Left cardiac atrium (tissue), 4 donors: ENCODE measurements at places on chromosomes 1 and 21.

- DNase-seq, result no peak
Observed at GRCh38 chr1:41239988-41240610, 2.0 kb downstream of the SCMH1 start.

DNA sequence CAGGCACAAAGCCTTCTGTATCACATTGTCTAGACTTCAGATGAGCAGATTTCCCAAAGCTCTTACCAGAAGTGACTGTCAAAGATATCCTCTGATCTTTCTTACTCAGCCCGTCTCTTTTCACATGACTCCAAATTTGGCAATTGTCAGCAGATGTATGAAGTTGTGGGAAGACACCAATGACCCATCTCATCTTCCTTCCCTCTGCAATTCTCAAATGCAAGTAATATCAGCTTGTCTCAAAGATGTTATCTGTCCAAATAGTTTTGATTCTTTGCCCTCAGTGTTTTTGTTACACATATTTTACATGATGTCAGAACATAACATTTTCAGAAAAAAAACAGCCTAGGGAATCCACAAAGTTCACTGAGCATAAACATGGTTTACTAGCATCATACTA lies 45.1 kb upstream of the RGS2 start:
- no peak for DNase-seq

DNA sequence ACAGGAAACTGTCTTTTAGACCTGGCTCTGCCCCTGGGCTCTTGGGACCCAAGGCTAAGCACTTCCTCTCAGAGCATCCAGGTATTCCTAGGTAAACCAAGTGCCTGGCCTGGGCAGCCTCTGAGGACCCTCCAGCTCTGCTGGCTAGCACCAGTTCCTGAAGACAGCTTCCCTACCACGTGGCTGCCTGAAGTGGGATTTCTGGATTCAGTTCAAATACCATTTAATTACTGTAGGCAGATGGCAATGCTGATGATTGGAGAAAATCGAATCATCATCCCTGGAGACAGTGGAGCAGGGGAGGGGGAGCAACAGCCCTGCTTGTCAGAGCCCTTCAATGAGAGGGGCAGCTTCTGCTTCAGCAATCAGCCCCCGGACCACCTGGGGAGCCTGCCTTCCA lies 11.9 kb downstream of the KIF21B start:
- DNase-seq, result no peak

DNA sequence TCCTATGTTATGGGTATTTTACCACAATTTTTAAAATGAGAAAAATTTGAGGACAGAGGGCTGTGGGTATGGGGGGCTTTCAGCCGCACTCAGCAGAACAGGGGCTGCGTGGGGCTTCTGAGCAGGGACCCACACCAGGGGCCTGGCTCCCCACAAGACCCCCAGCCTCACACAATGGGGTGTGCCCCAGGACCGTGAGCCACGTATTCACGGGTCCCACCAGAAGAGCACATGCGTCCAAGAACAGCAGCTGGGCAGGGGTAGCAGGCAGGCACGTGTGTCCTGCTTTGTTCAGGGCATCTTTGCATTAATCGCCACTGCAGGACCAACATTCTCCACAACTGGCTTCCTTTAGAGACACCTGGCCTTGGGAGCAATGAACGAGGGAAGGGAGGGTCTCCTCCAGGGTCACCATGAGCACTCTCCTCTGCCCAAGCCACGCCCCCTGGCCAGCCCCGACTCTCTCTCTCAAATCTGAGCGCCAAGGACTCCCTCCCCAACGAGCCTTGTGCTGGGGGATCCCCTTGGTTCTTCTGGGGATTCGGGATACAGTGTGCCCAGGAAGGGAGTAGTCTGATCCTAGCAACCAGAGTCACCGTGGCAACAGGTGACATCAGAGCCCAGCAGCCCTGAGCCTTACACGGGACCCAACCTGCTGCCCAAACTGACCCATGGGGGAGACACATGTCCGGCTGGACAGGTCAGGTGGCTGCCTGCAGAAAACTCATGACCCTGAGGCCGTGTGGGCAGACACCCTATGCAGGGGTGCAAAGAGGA lies 7.4 kb upstream of the ARF1 start:
- peak; percentile 29 for DNase-seq

DNA sequence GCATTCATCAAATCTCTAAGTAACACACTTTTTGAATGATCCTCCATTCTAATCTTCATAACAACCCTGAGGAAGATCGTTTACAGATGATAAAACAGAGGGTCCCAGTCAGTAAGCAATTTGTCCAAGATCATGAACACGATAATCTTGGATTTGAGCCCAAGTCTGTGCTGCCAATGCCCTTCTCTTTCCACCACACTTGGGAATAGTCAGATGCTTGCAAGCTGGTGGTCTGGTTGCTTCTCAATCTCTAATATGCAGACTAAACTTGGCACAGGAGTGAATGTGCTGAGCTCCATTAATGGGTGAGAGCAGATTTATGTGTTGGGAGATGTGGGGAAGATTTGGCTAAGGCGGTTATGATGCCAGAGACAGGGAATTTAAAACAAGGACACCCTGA lies 430.6 kb upstream of the DAB1 start:
- DNase-seq, result no peak

DNA sequence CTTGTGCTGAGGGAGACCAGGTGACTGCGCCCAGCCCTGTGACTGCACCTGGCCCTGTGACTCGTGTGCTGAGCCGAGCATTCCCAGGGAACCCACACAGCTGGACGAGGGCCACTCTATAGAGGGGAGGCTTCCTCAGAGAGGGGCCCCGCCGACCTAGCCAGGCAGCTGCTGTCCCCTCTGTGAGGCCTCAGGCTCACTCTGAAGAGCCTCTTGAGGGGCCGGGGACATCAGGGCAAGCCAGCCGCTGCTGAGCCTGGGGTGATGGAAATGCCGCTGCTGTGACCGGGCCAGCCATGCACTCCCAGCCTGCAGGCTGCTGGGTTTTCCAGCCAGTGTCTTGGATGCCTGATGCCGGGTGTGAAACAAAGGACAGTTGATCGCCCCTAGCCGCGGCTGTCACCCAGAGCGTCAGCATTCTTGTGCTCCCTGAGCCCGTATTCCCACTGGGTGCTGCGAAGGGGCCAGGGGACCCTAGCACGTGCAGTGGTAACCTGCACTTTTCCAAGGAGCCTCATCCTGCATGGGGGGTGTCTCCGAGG lies 17.5 kb downstream of the PFKL start:
- DNase-seq, result no peak

- DNase-seq, result peak; percentile 25
Observed at GRCh38 chr1:17925290-17926237, 170.4 kb downstream of the ACTL8 start.

- DNase-seq, result no peak
Observed at GRCh38 chr1:60133000-60133673, 59.6 kb upstream of the C1orf87 start.

GRCh38 chr1:53373246-53373645 lies 45.4 kb upstream of the LRP8 start:
- no peak for DNase-seq

- no peak for DNase-seq
Observed at GRCh38 chr1:167543199-167543990, 10.2 kb downstream of the CREG1 start.

DNA sequence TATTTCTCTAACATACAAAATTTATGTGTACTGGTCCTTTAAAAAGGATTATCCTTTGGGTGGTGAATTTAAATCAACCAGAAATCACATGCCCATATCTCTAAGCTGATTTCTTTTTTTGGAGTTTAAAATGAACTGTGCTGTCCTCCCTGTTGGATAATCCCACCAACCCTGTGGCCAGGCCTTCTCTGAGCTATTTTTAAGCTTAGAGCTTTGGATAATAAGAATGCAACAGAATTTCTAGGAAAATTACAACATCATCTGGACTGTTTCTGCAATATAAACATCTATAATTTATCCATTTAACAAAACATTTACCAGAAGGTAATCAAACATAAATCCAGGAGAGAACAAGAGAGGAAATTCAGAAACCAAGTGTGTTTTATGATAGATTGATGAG lies 88.3 kb downstream of the LRRC40 start:
- no peak for DNase-seq

GRCh38 chr1:154970631-154971340 lies at the start of gene SHC1:
SHC1 (minus strand) TSS chr1:154970747; CDS start chr1:154970526, 221 bp downstream.
- DNase-seq, result peak; percentile 97

GRCh38 chr1:224430511-224431113 lies 4.0 kb downstream of the WDR26 start:
- no peak for DNase-seq

DNA sequence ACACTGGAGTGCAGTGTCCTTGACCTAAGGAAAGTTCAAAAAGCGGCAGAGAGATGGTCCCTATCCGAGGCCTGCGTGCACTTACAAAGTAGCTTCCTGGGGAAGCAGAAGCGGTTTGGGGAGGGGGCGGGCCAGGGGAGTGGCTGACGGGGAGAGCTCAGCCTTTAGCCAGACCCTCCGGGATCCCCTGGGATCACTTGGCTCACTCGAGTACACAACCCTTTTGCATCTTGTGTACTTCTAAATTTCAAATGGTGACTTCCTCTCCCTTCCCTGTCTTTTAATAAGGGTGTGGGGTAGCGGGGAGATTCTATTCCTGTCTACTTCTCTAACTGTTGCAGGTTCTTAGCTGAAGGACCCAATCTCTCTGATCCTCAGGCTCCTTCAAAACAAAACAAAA lies 18.1 kb upstream of the SNX27 start:
- DNase-seq, result no peak

DNA sequence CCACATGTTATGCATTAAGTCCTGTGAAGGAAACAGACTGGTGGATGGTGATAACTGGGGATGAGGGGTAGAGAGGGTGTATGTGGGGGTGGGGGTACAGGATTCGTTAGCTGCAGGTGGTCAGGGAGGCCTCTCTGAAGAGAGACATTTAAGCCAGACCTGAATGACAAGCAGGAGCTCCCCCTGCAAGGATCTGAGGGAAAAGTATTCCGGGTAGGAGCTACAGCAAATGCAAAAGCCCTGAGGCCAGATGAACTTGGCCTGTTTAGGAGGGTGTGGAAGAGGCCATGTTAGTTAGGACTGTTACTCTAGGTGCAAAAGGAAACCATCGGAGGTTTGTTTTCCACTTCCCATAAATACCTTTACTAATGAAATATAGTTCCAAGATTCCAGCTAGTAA lies 9.9 kb downstream of the ARHGEF10L start:
- no peak for DNase-seq

- no peak for DNase-seq
Observed at GRCh38 chr1:228112617-228113016, 3.5 kb upstream of the MRPL55 start.

DNA sequence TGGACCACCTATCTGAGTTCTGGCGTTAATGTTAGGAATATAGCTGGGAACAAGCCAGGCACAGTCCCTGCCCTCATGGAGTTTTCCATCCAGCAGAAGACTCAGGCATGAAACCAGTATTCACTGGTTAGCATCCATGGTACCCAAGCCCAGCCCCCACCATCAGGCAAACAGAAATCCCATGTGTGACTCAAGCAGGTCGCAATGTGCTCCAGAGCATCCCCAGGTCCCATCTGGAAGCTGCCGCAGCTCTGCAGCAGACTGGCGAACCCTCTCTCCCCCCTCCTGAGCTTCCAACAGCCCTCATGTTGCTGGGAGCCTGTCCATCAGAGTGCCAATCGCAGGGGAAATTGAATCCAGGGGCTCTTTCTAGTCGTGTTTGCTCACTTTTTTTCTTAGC lies 174.2 kb downstream of the RRAGC start:
- DNase-seq, result no peak

DNA sequence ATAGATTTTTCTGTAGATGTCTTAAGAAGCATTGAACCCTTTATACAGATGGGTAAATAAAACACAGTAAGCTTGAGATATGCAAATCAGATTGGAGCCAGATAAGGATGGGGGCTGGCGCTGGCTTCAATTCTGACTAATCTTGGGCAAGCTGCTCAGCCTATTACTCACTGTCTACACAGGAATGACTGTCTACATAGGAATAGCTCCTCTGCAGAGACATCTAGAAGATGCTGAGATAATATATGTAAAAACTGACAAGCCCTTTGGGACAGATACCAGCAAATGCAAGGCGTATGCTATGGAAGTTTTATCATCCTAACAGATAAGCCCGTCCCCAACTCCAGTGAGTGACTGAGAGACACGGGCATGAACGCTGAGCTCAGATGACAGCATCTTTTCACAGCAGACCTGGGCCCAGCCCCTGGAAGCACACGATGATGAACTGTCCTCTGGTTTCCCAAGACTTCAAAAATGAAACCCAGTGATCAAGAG lies 1.7 kb downstream of the CLDN14 start:
- DNase-seq, result no peak

- no peak for DNase-seq
Observed at GRCh38 chr1:39016604-39017171, 9.5 kb upstream of the NDUFS5 start.

DNA sequence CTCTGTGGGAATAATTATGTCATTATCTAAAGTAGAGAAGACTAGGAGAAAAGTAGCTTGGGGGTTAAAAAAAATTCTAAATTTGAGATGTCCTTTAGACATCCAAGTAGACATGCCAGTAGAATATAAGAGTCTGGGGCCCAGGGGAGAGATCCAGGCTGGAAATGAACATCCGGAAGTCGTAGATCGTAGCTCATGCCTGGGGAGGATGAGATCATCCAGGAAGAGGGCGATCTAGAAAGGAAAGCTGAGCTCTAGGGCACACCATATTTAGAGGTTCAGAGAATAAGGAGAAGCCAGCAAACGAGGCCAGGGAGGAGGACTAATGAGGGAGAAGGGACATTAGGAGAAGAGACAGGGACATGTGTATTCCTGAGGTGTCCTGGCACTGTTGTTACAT lies 12.2 kb downstream of the NGF start:
- no peak for DNase-seq

DNA sequence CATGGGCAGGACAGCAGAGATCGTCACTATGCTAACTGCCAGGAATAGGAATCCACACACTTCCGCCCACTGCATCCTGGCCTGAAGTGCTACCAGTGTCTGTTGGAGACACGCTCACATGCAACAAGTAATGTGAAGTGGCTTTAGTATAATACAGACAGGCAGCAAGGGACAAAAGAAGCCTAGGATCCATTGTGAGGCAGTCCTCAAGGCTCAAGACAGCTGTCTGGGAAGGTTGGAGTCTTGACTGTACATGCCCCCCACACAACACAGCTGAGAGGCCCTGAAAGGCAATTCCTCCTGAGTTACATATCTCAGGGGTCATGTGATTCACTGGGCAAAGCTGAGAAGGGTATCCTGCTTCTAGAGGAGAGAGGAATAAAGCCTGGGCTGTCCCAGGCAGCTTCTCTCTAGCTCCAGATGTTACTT lies 39.9 kb upstream of the CD1D start:
- no peak for DNase-seq

DNA sequence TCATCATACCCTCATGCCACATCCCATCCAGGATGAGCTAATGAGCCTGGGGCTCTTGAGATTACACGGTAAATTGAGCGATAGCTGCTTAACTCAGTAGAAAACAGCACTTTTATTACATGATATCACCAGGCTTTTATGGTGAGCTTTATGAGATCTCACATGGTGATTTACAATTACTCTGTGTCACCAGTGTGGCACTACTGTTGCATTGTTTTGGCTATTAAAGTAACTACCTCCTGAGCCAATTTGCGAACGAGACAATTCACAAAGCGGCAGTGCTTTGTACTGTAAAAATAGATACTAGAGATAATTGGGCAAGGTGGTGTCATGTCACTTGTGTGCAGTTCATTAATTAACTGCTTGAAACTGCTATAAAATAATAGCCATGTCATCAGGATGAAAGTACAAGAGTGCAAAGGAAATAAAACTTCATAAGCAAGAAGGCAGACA lies 767.7 kb upstream of the ADGRL2 start:
- DNase-seq, result no peak
